Central memory CD4-positive, alpha-beta T cell (primary cell): ENCODE measurements at places on chromosomes 2 and 18.

DNA sequence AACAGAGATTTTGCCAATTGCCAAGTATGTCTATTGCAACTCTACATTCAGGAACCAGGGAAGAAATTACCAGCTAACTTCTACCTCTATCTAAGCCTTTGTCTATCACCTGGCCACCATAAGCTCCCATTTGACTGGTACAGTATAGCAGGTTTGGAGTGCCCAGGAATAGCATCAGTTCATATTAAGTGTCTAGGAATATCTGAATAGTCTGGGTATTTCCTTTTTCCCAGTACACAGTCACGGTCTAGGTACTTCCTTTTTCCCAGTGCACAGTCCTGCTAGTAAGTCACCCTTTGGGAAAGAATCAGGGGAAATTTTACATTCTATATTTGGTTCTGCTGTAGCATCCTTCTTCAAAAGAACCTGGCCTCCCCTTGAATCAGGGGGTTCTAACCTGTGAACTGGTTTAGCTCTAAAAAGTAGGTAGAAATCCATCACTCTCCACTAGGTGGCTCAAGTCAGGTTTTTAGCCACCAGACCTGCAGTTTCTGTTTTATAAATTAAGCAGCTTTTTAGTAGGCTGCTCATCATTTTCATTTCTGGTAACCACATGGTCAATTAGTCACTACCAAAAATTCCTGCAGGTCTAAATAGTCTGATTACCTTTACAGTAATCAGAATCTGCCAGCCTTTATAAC is 49.3 kb upstream of the DNAJC10 start:
- DNase-seq: no peak

DNA sequence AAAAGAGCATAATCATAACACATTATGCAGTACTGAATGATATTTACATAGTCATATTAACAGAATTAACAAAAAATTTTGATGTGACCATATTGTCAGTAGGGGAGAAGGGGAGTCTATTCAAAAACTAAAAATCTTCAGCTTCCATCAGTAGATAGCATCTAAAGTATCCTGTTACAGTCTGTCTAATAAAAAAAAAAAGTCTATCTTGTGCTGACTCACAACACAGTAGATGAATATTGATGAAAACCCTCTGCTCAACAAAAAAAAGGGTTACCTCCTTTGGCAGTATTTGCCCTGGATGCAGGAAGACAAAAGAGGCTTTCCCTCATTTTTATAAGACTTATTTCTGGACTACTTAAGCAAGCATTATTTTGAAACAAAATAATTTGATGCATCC is 27.3 kb downstream of the GRB14 start:
- DNase-seq: no peak

DNA sequence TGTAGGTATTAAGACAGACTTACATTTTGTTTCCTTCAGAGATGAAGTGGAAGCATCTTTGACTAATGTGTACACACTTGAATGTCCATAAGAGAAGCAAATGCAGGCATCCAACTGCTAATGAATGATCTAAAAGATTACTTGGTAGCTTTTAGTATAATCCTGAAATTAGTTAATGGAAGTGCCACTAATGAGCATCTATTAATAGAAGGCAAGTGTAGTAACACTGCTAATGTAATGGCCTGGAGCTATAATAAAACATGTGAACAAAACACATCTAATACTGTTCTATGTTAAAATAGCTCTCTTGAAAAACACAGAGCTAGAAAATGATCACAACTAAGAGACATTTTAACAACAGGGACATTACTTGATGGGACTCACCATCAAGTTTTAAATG is 225.3 kb downstream of the SLC8A1 start:
- no peak for DNase-seq

DNA sequence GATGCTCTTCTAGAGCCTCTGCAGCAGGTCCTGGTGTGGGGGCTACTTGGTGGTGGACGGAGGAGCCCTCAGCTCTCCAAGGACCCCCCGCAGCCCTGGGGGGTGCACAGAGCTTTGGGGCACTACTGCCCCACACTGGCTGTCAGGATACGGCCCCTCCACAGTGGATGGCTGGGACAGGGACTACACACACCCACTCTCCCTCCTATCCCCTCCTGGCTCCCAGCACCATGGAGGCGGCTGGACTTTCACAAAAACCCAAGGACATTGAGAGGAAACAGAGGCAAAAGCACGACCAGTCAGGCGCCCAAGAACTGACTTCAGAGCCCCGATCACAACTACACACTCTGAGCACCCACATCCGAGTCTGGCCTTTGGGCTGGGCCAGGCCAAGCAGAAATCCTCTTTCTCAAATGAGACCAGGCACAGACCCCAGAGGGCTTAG is 12.6 kb downstream of the GPR35 start:
- no peak for DNase-seq

DNA sequence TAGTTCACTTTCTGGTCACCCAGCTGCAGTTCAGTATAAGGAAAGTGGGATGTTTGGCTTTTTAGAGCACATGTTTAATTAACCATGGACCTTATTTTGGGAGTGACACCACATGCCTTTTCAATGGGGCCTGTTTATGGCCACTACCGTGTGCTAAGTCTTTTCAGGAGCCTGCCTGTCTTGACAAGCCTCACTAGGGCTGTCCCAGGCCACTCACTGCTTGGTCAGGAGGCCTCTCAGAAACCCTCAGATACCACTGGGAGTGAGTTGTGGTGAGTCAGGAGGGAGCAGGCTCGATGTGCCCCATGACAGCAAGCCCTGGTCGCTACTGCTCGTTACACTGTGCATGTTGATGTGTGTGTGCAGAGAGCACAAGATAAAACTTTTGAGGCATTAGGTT is 123.0 kb downstream of the MAP4K4 start:
- no peak for DNase-seq

GRCh38 chr2:25259737-25260124 is 82.0 kb downstream of the DNMT3A start:
- DNase-seq: no peak

- DNase-seq: peak; percentile 77
These were observed 12.3 kb downstream of the ARL6IP6 start for GRCh38 chr2:152730591-152731333.

- no peak for DNase-seq
These were observed 13.2 kb downstream of the POU3F3 start for GRCh38 chr2:104866883-104867812.

- DNase-seq: no peak
These were observed 86.1 kb upstream of the ITPRID2 start for GRCh38 chr2:181805228-181806038.

- no peak for DNase-seq
These were observed 884 bp downstream of the PROM2 start for GRCh38 chr2:95275151-95275515.

DNA sequence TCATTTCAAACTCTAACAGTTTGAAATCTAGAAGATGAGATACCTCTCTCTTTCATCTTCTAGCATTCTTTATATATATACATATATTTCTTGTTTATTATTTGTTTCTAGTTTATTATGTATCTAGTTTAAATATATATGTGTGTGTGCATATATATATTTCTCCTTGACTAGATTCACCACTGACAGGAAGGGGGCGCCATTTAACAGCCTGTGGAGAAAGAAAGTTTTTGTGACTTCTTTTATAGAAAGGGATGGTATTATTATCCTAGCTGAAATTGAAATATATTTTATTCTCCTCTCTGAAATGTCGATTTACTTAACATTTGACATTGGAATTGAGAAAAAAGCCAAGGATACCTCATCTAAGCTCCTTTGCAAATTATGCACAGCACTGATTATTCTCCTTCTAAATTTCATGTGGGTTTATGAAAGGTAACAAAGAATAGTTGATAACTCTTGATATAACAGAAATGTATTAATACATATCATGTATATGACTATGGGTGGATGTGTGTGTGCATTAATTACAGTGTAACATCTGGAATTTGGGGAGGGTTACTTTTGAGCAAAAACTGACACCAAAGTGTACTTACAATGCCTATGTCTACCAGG is 160.7 kb upstream of the NT5C1B start:
- peak; percentile 1 for DNase-seq

DNA sequence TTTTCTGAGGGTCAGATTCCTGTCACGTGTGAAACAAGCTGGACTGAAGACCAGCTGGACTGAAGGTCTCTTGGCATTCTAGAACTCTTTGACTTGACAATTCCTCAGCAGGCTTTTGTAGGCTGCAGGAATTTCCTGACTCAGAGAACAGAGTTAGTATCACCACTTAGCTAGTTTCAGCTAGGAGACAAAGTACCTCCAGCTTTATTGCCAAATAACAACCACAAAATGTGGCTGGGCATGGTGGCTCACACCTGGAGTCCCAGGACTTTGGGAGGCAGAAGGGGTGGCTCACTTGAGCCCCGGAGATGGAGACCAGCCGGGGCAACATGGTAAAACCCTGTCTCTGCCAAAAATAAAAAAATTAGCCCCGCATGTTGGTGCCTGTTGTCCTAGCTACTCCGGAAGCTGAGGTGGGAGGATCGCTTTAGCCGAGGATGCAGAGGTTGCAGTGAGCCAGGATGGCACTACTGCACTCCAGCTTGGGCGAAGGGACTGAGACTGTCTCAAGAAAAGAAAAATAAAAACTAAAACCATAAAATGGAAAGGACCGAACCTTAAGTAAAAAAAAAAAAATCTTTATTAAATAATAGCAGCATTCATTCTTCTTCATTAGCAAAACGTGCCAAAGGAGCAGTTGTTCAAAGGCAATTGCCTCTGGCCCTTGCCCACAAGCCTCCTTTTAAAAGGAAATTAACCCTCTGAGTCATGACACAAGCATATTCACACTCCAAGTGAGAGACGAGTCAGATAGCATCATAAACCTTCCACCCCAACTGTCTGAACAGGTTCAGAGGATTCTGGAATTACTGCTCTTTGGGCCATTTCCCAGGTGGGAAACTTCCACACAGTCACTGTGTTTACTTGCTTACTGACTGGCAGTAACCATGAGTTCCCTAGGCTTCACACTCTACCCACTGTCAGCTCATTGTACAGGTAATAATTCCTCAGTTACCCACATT is 88.9 kb downstream of the MYL12B start:
- DNase-seq: no peak

DNA sequence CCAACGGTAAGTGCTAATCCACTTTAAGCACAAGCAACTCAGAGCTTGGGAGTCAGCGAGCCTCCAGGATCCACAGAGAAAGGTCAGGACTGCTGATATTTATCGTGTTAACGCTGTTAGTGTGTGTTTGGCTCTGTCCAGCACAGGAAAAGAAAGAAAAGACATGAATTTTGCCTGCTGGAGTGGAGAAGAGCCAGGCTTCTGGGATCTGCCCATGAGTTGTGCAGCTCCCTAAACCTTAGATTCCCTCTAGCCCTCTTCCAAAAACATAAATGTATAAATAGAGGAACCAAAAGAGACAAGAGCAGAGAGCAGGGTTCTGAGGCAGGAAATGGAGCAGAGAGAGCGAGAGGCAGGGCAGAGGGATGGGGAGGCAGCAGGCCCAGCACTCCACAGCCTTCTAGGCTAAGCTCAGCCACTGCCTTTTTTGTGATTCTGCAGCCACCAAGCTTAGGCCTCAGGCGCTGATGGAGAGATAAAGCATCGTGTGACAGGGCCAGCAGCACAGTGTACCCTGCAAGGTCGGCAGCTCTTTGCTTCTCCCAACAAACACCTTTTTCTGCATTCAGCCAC is 14.5 kb upstream of the MAT2A start:
- no peak for DNase-seq

DNA sequence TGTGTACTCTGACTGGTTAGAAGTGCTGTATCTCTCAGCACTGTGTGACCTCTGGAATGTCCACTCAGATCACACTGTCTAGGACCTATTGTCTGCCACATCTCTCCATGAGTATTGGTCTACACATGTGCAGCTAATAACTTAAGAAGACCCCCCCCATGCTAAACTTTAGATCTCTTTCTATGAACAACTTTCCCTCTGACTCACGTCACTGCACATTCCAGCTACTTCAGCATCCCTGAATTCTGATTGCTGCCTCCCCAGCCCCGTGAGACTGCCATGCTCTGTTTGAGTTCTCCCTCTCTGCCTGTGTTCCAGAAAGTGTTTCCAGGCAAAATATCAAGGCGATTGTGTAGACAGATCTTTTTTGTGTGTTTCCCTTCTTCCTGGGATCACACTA is 41.8 kb downstream of the RAPGEF4 start:
- no peak for DNase-seq

- no peak for DNase-seq
These were observed 64.7 kb downstream of the CDH7 start for GRCh38 chr18:65815506-65815905.

DNA sequence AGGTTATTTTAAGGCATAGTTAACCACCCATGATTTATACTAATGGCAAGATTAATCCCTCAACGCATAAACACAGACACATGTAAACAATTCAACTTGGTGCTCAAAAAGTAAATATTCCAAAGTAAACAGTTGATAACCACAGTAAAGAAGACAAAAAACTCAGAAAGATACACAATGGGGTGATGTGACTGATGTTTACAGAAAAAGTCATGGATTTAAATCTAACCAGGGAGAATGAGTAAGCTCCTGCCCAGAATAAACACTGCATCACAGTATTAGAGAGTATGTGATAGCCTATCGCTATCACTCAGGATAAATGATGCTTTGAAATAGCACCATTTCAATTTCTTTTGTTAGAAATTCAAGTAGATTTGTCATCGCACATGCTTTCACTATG is 49.3 kb downstream of the HIBCH start:
- DNase-seq: no peak

- no peak for DNase-seq
These were observed 407.6 kb upstream of the HS6ST1 start for GRCh38 chr2:128726236-128726635.

GRCh38 chr18:68179811-68180210 is 535.1 kb downstream of the TMX3 start:
- no peak for DNase-seq

DNA sequence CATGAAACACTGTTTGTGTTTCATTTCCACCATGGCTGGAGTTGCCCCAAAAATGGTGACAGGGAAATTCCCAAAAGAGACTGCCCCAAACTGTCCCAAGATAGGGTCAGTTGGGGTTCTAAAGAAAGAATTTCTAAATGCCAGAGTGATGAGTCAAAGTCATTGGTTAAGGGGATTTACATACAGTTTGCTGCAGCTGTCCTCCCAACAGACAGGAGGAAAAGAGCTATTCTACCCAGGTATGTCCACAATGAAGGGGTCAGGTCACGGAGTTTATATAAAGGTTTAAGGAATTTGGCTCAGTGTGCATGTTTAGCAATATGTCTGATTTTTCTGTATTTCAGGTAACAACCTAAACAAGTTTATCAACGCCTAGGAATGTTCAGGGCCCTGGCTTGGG is 344.1 kb downstream of the TDRD15 start:
- no peak for DNase-seq

- DNase-seq: no peak
These were observed 12.2 kb downstream of the GPR17 start for GRCh38 chr2:127658146-127658545.
